ENCODE measurements at places on chromosomes 12 and 14.

DNA sequence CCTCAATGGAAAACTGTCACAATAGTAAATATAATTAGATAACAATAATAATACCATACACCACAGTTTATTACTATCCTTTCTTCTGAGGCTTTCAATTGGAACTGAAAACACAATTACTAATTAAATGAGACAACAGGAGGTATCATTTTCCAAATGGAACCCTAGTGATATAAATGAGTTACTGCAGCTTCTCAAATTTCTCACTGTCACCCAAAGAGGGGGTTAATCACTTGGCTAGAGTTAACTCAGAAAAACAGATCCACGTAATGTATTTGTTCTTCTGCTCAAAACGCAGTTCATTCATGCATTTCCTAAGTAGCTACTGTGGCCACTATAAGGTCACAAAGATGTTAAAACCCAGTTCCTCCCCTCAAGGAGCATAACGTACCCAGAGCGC lies 120.9 kb upstream of the FOXN3 start:
- DNase-seq, result no peak

GRCh38 chr12:51863933-51864832 lies 15.7 kb upstream of the FIGNL2 start:
- DNase-seq, result no peak

GRCh38 chr14:84468153-84468552 lies 1061.8 kb upstream of the FLRT2 start:
- DNase-seq, result no peak

DNA sequence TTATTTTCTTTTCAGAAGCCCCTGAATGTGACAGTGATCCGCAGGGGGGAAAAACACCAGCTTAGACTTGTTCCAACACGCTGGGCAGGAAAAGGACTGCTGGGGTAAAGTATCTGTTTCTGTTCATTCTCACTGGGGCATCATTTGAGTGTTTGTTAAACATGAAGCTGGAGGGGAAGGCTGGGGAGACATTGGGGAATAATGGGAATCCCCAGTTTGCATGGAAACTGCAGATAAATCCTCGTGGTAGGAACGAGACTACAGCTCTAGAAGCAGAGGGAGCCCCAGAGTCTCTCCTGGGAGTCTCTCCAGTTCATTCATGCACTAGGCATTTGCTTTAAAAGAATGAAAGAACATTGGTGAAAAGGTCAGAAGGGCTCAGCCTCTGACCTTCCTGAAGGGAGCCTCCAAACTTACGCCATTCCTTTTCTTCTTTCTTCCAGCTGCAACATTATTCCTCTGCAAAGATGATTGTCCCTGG lies 2.5 kb upstream of the CFAP251 start:
- DNase-seq, result no peak

- no peak for DNase-seq
Observed at GRCh38 chr14:99320621-99321235, 48.7 kb upstream of the BCL11B start.

- DNase-seq, result no peak
Observed at GRCh38 chr12:123050331-123050831, 69.9 kb downstream of the ARL6IP4 start.

DNA sequence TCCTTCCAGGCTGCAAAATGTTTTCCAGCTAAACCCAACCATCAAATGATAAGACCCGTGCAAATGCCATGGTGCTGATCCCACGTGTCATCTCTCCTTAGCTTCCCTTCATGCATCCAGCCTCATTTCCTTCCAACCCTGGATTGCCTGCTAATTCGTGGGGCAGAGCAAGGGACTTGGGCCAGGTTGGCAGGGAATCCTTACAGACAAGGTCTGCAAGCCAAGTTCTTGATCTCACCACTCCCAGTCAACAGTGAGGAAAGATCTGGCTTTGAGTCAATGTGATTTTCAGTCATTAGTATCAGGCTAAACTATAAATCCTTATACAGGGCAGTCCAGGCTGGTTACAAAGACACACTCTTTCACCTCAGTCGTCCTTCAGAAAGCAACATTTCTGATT lies 150.9 kb downstream of the ANO2 start:
- no peak for DNase-seq

DNA sequence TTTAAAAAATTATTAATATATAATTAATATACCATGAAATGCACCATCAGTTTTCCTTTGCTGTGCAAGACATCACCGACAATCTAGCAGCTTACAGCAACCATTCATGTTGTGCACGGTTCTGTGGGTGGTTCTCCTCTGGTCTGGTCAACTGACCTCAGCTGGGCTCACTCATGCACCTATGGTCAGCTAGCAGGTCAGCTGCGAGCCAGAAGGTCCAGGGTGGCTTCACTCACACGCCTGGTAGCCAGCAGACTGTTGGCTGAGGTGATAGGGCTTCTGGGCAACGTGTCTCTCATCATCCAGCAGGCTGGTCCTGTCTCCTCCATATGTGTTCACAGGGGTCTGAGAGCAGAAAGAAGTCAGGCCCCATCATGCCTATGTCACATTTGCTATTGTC lies 210.4 kb downstream of the KIF26A start:
- DNase-seq, result no peak

DNA sequence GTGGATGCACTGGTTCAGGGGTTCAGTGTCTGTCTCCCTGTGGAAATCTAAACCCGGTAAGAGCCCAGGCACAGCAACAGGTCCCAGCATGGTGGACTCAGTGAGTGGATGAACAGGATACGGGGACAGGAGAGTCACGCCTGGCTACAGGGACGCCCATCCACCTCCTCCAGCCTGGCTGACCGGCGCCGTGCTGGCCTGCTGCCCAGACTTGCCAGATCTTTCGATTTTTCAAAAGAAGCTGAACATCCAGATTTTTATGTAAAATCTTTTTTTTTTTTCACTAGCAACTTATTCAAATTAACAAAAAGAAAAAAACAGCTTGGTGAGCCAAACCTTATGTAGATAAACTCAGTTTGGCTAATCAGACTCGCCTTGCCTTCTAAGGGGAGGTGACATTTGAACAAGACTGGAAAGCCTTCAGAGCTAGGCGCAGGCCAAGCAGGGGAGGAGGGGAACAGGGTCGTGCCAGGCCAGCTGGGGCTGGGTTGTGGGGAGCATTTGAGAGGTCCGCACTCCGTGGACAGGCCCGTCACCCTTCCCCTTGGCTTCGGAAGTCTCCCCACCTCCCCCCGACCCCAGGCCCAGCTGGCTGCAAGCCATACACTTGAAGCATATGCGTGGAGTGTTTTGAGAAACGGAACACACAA lies 87.8 kb upstream of the NCOR2 start:
- no peak for DNase-seq

- DNase-seq, result no peak
Observed at GRCh38 chr14:94143711-94144110, 14.3 kb upstream of the IFI27L2 start.

GRCh38 chr12:76069339-76069738 lies 15.1 kb downstream of the NAP1L1 start:
- no peak for DNase-seq

DNA sequence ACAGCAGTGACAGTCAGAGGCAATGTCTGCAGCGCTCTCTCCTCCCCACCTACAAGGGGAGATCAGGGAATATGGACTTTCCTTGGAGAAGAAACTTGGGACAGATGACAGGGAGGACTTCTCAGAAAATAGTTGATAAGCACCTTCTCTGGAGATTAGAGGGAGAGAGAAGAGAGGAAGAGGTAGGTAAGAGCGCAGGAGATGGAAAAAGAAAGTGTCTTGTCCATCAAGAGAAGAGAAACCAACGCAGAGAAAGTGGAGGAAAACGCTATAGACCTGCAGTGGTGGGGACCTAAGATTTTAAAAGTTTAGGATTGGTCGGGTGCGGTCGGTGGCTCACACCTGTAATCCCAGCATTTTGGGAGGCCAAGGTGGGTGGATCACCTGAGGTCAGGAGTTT lies 15.5 kb upstream of the SMUG1 start:
- no peak for DNase-seq

GRCh38 chr14:83419420-83419819 lies 1885.8 kb upstream of the SEL1L start:
- DNase-seq, result no peak

DNA sequence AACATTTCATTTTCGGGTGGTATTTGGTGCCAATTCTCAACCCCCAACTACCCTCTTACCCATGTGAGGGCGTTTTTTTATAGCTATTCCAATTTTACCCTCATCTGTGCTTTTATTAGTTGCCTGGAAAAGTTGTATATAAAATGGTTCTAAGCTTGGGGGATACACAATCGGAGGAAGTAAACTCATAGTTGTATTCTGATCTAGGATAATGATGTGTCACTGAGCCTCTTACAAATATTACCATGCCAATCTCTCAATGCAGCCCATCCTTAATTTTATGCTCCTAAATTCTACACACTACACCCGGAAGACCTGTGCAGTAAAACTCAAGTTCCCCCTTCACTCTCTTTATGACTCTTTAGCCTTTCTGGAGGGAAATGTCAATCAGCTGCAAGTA lies 1206.5 kb upstream of the FLRT2 start:
- no peak for DNase-seq

GRCh38 chr14:51356381-51356780 lies 116.3 kb downstream of the TMX1 start:
- DNase-seq, result no peak

GRCh38 chr12:131378861-131379665 lies 331.8 kb upstream of the SFSWAP start:
- no peak for DNase-seq

- DNase-seq, result no peak
Observed at GRCh38 chr12:127998988-127999387, 268.0 kb upstream of the TMEM132C start.

DNA sequence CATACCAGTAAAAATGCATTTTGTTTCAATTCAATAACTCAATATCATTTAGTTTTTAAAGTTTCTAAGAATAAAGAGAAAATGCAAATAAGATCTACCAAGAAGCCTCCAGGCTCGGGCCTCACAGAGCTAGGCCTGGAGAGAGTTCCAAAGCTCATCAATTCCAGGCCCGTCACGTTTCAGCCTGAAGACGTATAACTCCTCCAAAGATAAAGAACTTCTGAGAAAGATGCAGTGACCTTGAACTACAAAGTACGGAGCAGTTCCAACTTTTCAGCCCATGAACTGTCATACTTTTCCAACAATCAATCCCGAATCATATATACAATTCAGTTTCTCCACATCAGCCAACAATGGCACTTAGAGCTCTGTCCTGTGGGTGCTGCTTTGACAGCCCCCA lies 17.8 kb downstream of the CORO1C start:
- no peak for DNase-seq

DNA sequence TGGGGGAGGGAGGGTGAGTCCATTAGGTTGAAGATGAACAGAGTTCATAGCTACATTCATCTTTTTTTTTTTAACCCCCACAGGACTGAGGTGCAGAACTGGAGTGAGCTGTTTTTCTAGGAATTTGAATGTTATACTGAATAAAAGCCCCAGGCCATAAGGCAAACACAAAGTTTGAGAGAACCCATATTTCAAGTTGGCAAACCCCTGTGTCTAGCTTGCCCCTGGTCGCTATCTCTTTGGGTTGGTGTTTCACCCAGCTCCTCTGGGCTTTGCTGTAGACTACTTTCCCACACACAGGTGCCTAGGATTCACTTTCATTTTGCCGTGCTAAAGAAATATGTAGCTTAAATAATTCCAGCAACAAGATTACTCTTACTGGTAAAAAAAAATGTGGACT lies 5.2 kb upstream of the LMO3 start:
- DNase-seq, result no peak

- no peak for DNase-seq
Observed at GRCh38 chr12:29088611-29089219, 60.4 kb upstream of the FAR2 start.

DNA sequence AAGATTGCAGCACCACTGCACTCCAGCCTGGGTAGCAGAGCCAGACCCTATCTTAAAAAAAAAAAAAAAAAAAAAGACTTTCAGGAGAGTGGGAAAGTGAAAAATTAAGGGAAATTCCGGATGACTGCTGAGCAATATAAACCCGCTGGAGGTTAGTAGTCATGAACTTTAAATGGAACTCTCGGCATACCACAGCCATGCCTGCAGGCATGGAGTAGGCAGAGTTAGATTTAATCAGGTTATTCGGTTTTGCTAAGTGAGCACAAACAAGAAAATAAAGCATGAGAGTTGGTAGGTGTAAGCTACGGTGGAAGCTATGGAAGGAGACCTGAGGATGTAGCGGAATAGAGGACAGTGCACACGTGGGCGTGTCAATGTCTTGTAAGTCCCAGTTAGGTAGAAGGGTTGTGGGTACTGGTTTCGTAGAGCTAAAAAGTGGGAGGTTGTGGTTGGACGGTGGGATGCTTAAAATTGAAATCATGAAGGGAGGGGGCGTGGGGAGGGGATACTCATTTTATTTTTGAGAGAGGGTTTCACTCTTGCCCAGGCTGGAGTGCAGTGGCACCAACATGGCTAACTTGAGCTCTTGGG lies 11.8 kb upstream of the TUBA1C start:
- DNase-seq, result no peak

DNA sequence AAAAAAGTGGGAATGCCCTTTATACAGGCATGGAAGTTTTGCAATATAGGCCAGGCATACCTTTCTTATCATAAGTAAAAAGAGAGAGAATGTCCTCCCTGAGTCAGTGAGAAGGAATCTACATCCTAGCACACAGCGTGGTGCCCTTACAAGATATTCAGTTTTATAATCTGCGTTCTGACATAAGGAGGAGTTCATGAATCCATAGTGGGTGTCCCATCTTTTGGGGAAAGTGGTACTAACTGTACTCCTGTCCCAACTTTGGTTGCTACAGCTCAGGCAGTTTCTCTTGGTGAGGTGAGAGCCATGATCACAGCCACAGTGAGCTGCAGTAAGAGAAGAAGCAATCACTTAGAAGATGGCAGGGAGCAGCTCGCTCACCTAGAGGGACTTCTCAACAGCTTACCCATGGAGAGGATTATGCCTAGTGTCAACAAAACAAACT lies 332.9 kb downstream of the BCAT1 start:
- DNase-seq, result no peak

- DNase-seq, result no peak
Observed at GRCh38 chr12:66905201-66905600, 226.3 kb upstream of the GRIP1 start.

GRCh38 chr12:114306646-114307045 lies 99.3 kb downstream of the TBX5 start:
- no peak for DNase-seq

DNA sequence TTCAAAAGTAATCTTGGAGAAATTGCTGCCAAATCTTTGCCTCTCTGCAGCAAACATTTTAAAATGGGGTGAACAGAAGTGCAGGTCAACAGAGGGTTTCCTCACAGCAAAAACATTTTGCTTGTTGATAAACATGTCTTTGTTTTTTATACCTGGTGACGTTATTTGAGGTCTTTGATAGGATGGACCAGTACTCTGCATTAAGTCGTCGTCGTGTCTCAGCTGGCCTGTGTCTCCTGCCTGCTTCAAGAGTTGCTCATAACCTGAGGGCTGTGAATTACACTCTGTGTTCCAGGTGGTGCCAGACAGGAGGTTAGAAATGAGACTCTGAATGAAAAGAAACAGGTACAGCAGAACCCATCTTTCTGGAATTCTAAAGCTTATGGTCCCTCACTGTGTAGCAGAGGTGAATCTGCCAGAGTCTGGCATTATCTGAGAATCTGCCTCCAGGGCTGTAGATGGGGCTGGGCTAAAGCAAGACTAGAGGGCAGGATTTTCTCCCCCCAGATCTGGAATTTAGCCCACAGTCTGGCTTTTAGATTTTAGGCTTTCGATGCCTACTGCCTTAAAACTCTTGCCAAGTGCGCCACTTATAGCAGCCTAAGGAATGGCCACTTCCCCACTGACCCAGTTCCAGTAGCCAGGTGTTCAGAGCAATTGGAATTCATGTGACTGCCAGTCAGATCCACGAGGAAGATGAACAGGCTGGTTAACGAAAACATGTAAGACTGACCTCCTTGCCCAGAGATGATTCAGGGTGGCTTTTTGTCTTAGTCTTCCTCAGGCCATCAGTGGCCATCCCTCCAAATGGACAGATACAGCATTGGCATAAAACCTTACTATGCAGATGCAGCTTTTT lies 161.2 kb downstream of the PRKCH start:
- DNase-seq, result no peak

- no peak for DNase-seq
Observed at GRCh38 chr14:100620255-100621100, 33.3 kb upstream of the BEGAIN start.

Measured in activated gamma-delta T cell treated with anti-CD3 and anti-CD28 coated beads, Interleukin-2, amount 50 U/mL, for 16 hours (primary cell).